ENCODE measurements at places on chromosomes 12 and 14.

DNA sequence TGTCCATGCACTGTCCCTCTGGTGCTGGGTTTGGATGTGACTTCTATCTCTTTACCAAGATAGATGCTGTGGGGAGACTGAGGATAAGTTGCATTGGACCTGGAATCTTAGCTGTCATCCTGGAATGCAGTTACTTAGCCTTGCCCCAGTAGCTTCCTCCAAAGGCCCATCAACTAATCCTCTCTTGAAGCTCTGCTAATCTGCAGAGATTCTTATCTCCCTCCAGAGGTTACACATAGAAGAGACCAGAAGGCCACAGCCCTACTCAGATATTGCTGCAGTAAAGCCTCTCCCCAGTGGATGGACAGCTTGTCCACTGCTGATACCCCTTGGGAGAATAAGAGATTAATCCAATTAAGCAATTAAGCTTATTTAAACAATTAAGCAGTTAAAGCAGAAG is 867.2 kb downstream of the BCL11B start:
- DNase-seq: no peak

DNA sequence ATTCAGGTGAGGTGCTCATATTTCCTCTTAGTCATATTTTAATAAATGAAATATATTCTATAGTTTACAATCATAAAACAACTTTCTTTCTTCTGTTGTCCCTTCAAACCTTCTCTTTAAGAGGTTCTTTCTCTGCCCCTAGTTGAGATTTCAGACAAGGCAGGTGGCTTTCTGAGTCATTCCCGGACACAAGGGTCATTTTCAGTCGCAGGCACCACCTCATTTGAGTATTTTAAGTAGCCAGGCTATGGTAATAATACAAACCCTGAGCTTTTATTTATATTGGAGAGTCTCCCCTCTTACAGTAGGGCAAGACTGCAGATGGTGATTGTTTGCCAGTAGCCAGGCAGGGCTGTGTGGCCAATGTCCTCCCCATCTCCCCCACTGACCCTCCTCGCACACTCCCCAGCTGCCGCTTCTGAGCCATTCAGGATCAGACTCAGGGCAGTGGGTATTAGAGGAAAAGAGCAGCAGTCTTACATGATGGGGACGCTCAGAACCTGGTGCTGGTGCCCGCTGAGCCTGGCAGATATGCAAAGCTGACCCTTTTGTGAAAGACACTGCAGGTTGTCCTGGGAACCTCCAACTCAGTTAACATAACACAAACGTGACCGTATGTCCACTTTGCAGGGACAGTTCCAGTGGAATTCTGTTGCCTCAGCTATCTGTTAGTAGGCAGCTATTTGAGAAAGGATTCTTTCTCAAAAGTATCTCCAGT is 101.1 kb upstream of the BCL2L14 start:
- no peak for DNase-seq

- DNase-seq: no peak
These were observed 2.0 kb downstream of the SLC7A8 start for GRCh38 chr14:23181453-23181852.

- no peak for DNase-seq
These were observed 62.8 kb downstream of the SRRM4 start for GRCh38 chr12:119044094-119044493.

DNA sequence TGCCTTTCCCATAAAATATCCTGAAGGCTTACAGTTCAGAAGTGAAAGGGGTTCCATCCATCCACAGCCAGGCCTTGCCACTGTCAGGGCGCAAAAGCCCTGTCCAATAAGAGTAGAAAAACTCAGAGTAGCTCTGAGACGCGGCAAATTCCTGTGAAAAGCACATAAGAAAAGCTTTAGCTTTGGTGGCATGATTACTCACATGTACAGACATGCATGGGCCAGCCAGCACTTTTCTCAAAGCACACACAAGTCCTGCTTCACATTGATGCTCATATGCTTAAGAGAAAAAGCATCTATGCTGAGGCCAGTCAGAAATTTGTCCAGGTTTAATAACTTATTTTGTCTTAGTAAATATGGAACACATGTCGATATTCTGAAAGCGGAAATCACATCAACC is 25.5 kb downstream of the CLEC1A start:
- no peak for DNase-seq

GRCh38 chr12:11621797-11622423 is 27.6 kb upstream of the ETV6 start:
- DNase-seq: peak; percentile 59

DNA sequence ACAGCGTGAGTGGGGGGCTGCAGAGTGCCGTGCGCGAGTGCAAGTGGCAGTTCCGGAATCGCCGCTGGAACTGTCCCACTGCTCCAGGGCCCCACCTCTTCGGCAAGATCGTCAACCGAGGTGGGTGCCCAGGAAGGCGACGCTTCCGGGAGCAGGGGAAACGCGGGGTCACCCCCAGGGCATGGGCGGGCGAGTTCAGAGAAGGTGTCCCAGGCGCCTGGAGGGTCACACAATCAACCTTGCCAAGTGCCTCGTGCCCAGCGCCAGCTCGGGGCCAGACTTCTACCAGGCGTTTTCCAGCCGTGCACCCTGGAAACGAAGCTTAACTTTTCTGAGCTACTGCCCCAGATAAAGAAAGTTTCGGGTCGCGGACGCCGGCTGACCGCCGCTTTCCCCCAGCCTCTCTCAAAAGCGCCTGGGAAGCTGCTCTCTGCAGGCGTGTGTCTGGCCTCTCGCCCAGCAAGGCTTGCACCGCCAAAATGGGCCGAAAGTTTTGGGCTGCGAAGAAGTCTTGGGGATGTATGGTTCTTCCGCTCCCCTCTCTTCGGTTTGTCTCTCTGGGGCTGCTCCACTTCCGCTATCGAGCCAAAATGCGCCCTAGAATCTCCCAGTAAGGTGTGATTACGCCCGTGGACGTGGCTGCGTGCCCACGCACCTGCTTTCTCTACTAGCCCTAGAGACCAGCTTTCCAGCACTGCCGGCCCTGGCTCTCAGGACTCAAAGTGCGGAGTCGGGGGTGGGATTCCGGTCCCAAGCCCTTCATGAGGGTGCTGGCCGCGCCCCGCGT is 1.7 kb downstream of the WNT1 start:
- DNase-seq: peak; percentile 54

- DNase-seq: no peak
These were observed 108.5 kb downstream of the SLC38A1 start for GRCh38 chr12:46160101-46160980.

- DNase-seq: no peak
These were observed 867 bp upstream of the TDG start for GRCh38 chr12:103964805-103965204.

GRCh38 chr12:54021432-54022013 is 6.7 kb upstream of the HOXC6 start:
- DNase-seq: no peak

GRCh38 chr12:47207829-47208248 is 128.1 kb upstream of the AMIGO2 start:
- DNase-seq: no peak

- peak; percentile 63 for DNase-seq
These were observed 31.3 kb upstream of the SMUG1 start for GRCh38 chr12:54220092-54220557.

- no peak for DNase-seq
These were observed 36.4 kb downstream of the PPM1H start for GRCh38 chr12:62898526-62898925.

- DNase-seq: no peak
These were observed 47.1 kb downstream of the PLXNC1 start for GRCh38 chr12:94195483-94195882.

DNA sequence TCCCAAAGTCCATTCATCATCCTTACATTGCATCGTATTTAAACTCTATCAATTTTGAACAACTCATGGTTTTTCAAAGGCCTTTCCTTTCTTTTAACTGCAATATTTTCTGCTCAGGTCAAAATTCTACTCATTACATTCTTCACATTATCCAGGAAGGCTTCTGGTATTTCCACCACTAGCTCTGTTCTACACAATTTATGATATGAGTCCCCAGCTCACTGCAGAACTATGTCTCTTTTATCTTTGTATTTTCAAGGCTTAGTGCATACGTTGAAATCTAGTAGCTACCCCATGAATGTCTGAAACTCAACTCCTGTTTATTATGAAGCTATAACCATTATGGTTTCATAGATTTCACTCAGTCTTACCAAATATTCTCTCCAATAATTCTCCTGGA is 282.9 kb downstream of the DUSP6 start:
- no peak for DNase-seq

DNA sequence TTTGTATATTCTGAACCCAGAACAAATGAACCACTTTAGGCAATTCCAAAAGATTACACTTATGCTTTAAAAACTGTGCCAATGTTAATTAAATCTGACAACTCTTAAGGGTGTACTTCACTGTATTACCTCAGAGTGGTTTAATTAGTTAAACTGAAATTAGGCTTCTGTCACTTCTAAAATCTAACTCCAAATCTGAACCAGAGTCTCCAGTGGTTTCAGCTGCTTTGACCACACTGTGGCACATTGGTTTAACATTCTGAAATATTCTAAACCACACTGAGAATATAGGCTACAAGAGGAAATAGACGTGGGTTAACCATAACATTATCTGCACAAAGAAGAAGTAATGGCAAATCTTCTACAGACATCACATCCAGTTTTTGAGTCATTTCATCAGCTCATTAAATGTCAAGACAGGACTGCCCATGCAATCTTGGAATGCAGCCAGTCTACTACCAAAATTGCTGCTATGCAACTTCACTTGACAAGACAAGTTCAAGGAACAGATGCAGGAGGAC is 94.8 kb downstream of the LRP6 start:
- DNase-seq: no peak

GRCh38 chr12:127024791-127025190 is 1242.2 kb upstream of the TMEM132C start:
- DNase-seq: no peak

- no peak for DNase-seq
These were observed 1071.1 kb upstream of the FLRT2 start for GRCh38 chr14:84458881-84459280.

GRCh38 chr12:47734725-47735480 is 9.6 kb upstream of the ENDOU start:
- no peak for DNase-seq

GRCh38 chr14:41915732-41916131 is 309.1 kb downstream of the LRFN5 start:
- DNase-seq: no peak

GRCh38 chr14:64407329-64407728 is 19.2 kb downstream of the MTHFD1 start:
- DNase-seq: no peak

- no peak for DNase-seq
These were observed 134.6 kb downstream of the CACNA1C start for GRCh38 chr12:2187195-2187945.

- DNase-seq: no peak
These were observed 3.9 kb upstream of the SYNE3 start for GRCh38 chr14:95520346-95520745.

GRCh38 chr12:100875771-100876170 is 81.2 kb downstream of the ANO4 start:
- DNase-seq: no peak

DNA sequence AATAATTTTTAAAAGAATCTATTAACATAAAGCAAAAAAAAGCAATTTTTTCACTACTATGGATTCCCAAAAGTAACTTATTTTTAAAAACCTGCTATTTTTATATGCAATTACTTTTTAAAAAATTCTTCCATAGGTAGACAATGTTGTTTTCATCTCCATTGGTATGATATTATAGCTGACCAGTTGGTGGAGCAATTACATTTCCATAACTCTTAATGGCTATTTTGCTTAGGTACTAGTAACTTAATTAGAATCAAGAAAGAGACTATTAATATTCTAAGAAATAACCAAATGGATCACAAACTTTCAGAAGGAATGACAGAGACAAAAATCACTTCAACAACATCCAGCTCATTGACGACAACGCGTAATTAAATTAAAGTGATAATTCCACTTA is 64.7 kb upstream of the PTCSC3 start:
- no peak for DNase-seq

DNA sequence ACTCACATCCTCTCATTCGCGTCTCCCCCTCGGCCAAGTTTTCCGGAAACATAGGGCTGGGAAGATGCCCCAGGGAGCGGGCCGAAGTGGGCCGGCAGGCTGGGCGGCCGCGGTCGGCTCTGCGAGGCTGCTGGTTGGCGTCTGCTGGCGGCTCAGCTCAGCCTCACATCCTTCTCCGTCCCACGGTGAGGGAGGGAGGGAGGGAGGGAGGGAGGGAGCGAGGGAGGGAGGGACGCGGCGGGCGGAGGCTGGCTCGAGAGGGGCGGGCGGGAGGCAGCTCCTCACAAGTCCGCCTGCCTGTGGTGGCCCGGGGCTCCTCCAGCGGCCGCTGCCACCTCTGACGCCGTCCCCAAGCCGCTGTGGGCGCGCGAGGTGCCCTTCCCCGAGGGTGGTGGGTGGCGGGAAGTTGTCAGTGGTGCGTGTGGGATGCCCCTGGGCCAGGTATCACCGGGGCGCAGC is 93.8 kb downstream of the RFLNA start:
- DNase-seq: peak; percentile 78

- DNase-seq: no peak
These were observed 2.6 kb downstream of the ZNF140 start for GRCh38 chr12:133083345-133083744.

GRCh38 chr12:92624236-92624635 is 78.6 kb upstream of the PLEKHG7 start:
- DNase-seq: no peak

DNA sequence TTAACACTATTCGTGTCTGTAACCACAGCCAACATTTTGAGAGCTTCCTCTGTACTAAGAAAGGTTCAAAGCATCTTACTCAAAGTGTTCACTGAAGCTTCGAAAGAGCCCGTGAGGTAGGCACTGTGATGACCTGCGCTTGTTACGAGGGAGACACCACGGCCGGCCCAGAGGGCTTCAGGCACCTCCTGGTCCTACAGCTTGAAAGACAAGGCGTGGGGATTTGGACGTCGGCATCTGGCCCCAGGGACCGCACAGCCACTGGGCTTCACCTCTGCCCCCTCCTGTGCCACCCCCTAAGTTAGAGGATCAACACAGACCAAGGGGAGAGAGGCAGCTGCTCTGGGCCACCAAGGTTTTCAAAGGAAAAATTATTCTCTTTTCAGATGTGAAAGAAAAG is 75.6 kb downstream of the RIMBP2 start:
- no peak for DNase-seq

DNA sequence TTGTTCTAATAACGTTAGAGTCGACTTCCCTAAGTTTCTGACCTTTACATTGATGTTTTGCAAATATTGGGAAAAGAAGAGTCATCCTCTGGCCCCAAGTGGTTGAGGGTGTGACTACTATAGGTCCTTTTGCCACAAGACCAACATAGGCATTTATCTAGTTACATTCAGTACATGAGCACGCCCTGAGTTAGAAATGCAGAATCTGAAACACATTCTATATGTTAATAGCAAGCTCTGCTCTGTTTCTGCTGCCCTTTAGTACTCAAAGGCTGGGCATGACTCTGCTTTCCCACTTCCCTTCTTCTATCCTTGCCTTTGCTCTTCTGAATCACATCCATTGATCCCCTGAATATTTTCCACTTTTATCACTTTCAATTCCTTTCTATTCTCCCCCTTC is 115.1 kb upstream of the PTPRB start:
- no peak for DNase-seq
